Epithelial cell of prostate (primary cell): ENCODE measurements at places on chromosomes 11 and 22.

- peak; percentile 81 for DNase-seq
These were observed 36.9 kb downstream of the CNTF start for GRCh38 chr11:58659404-58659803.

DNA sequence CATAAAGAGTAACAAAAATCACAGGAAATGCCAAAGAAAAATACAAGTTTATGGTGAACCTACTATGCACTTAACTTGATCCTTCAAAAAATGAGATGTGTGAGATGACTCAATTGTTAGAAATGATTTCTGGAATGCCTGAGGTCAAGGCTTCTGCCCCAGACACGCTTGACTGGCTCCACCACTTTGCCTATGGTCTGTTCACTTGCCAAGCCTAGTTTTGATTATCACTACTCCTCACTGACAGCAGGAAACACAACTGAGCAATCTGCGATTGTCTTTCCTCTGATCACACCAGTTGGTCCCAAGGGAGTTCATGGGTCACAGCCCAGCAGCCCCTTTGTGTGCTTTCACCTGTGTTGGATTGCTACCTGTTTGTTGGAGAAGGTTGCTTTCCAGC lies 20.6 kb upstream of the PRDM10 start:
- DNase-seq: no peak

- no peak for DNase-seq
These were observed 1443.3 kb downstream of the TBC1D22A start for GRCh38 chr22:48205790-48206189.

- no peak for DNase-seq
These were observed 7.0 kb downstream of the UCP3 start for GRCh38 chr11:74001822-74002286.

- no peak for DNase-seq
These were observed 5.2 kb upstream of the C22orf42 start for GRCh38 chr22:32164075-32164860.

GRCh38 chr11:57530215-57530595 lies 349 bp downstream of the TIMM10 start:
- no peak for DNase-seq

DNA sequence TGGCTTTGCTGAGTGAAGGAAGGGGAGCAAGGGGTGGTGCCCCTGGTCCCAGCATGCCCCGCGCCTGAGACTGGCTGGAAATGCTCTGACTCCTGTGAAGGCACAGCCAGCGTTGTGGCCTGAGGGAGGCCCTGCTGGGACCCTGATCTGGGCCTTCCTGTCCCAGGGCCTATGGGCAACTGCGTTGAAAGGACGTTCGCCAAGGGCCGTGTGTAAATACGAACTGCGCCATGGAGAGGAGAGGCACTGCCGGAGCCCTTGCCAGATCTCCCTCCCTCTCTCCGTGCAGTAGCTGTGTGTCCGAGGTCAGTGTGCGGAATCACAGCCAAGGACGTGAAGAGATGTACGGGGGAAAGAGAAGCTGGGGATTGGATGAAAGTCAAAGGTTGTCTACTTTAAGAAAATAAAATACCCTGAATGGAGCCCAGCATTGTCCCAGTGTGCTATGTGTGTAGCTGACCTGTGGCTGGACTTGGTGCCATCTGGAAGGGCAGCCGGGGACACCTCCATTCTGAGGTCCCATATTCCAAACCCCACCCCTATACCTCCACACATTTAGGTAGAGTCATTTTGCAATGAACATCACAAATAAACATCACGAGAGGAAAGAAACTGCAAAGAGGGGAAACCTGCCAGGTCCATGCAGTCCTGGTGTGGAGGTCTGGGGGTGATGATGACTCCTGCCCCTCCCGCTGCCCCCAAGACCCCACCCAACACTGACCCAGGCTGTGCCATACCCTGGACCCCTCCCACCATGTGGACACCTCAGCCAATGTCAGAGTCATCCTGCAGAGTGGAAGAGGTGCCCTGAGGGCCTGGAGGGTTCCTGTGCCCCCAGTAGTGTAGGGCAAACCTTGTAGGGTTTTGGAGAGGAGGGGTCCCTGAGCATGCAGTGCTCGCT lies 16.9 kb downstream of the RSPH14 start:
- no peak for DNase-seq

DNA sequence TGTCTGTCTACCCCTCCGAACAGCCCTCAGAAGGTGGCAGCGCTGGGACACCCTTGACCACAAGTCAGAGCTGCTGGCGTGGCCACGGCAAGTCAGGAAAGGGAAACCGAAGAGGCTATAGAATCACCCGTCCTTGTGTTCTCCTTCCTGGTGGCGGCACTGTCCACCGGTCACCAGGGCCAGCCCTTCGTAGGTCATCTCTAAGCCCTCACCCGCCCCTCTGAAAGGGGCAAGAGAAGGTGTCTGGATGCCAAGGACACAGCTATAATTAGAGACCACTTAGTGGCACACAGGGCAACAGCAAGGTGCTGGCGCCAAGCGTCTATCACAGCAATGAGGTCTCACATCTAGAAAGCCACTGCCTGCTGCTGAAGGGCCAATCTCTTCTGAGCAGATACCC lies 320.9 kb downstream of the SHANK2 start:
- DNase-seq: no peak

- DNase-seq: no peak
These were observed 7.6 kb upstream of the ASCL2 start for GRCh38 chr11:2277933-2278523.

DNA sequence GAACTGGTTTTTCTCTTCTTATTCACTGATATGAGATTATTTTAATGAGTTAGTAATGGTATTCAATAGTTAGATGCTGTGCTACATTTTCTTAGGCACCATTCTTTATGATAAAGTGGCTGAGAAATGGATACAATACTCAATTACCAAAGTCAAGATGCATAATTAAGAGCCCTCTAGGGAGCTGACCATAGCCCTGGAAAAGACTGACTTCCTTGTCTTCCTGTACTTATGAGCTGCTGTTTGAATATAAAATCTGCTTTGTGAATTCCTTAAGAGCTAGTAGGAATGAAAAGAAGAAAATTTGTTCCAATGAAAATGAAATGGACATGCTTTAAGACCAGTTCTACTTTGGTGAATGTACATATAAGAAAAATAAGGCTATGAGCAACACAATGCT lies 452.3 kb downstream of the KCNA4 start:
- no peak for DNase-seq

GRCh38 chr11:64523456-64524157 lies 67.4 kb upstream of the SLC22A12 start:
- DNase-seq: no peak

GRCh38 chr22:38314933-38315822 lies 2.1 kb downstream of the CSNK1E start:
- no peak for DNase-seq

DNA sequence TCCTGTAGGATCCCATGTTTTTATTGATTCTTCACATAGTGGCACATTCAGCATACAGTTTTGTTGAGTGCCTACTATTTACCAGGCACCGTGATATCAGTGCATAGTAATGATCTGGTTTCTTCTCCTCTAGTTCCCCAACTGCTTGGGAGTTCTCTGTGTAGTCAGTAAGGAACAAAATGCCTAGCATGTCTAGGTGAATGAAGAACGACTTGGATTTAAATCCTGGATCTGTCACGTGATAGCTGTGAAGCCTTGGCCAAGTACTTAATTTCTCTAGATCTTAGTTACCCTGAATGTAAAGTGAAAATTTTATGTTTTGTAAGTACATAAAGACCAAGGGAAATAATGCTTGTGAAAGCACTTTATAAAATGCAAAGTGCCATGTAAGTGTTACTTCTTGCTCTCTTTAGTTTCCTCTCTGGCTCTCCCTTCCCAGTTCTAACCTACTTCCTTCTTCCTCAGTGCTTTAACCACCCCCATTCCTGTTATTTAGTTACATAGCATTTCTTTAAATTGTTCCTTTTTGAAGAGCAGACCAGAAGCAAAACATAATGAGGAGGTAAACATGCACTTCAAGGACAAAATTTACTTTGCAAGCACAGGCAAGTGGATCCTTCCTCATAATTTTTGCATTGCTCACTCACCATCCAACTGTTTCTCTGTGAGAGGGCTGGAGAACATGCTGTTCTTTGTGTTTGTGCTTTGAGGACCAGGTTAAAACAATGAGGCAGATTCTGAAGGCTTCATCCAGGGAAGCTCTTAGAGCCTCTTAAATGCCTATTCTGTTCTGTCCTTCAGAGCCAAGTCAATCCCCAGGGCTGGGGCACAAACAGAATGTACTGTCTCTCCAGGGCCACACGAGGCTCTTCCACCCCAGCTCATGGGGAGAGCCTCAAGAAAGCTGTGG lies 353.9 kb upstream of the TENM4 start:
- peak; percentile 12 for DNase-seq

DNA sequence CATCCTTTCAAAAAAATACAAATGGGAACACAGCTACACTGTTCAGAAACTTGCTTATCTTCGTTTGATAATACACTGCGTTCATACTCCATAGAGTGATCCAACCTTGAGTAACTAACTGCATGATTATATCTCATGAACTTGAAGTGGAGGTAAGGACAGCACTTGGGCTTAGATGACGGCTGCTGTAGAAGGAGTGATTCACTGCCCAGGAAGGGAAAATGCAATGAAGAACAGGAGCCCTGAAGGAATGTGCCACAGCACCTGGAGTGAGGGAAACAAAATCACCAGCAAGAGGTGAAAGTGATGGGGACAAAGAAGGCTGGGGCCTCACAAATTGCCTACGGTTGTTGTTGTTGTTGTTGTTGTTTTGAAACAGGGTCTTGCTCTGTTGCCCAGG lies 44.1 kb upstream of the SC5D start:
- peak; percentile 52 for DNase-seq

DNA sequence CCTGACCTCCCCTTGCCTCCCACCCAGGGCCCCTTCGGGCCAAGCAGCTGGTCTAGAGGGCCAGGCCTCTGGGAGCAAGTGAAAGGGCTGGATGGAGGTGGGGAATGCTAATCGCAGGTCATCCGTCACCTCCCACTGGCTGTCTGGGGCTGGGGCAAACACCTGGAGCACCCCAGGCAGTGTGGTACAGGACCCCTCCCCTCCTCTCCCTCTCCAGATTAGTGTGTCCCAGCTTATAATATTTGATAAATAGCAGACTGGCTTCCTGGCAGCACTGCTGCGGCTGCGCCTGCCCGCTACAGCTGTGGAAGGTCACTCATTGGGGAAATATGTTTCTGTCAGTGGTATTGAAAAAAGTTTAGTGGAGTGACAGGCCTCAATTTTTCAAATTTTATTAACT lies 90.7 kb upstream of the PHOX2A start:
- no peak for DNase-seq

DNA sequence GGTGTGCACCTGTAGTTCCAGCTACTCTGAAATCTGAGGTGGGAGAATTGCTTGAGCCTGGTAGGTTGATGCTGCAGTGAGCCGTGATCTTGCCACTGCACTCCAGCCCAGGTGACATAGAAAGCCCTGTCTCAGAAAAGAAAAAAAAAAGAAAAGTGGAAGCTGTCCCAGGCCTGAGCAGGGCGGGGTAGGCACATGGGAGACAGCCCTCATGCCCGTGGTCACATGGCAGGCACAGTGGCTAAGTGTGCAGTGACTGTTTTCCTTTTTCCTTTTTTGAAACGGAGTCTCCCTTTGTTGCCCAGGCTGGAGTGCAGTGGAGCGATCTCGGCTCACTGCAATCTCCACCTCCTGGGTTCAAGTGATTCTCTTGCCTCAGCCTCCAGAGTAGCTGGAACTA lies 7.8 kb downstream of the OTUB1 start:
- no peak for DNase-seq

- DNase-seq: no peak
These were observed 527.8 kb downstream of the BRD1 start for GRCh38 chr22:49299821-49300231.

- no peak for DNase-seq
These were observed 150.2 kb downstream of the SPON1 start for GRCh38 chr11:14112721-14113120.

- no peak for DNase-seq
These were observed 10.3 kb downstream of the TFIP11 start for GRCh38 chr22:26501996-26502395.

DNA sequence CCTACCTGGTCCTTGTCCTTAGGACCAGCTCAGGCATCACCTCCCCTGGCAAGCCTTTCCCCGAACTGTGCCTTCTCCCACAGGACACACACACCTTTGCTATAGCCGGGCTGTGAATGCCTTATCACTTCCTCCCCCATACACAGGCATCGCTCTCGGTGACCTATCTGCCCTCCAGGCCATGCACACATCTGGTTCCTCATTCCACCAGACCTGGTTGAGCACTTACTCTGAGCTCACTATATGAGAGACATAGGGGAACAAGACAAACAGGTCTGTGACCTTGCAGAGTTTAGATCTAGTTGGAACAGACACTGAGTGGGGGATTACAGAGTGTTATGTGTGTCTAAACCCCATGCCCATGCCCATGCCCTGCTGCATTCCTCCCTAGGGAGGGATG lies 3.1 kb upstream of the BCR start:
- no peak for DNase-seq

DNA sequence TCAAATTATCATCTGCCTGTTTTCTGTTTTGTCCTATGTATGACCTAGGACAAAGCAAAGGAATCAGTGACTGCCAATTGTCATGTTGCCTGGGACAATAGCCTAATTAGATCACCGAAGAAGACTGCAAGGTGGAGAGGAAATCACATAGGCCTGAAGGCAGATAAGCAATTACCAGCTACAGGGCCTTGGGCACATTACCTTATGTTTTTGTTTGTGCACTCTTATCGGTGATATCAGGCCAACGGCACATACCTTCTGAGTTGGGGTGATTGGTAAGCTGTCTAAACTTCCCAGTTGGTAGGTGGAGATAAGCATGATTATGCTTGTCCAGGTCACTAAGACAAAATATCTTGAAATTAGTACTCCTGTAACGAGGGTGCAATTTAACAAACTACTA lies 58.1 kb upstream of the FAM181B start:
- DNase-seq: no peak

DNA sequence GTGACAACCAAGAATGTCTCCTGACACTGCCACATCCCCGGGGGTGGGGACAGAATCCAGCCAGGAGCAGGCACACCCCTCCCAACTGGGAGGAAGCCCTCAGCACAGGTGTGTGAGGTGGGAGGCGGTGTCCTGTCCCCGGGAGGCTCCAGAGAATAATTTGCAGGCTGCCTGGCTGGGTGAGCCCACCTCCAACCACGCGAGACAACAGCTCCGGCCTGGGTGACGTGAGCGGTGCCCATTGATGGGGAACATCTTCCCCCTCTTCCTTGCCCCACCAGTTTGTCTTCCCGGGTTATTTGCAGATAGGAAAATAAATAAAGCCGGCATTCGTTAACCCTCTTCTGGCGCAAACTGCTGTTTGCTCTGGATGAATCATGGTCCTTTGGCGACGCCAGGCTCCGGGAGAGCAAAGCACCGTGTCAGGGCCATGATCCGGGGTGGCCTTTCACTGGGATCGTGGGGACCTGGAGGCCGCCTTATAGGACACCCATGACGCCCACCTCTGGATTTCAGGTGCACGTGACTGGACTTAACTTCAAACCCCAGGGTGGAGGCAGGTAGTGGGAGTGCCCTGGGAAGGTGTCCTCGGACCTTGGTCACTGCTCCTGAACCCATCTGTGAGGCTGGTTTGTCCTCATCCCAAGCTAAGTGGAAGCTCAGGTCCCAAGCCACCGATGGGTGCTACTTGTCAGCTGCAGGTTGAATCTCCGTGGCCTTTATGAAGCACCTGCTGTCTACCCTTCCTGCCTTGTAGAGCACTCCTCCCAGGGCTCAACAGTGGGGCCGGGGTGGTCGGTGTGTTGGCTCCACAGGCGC lies 13.9 kb downstream of the CCND1 start:
- DNase-seq: no peak

GRCh38 chr22:18113680-18114394 lies 3.2 kb downstream of the TUBA8 start:
- DNase-seq: no peak

- no peak for DNase-seq
These were observed 10.0 kb downstream of the IGSF9B start for GRCh38 chr11:133946541-133947318.
